ENCODE measurements at places on chromosomes 2 and 18.

- DNase-seq, result no peak
Observed at GRCh38 chr2:208189810-208190503, at the start of gene C2orf80. TSS of gene C2orf80 (minus strand) at chr2:208190030. CDS start at chr2:208186986, 3,044 bp downstream.

GRCh38 chr2:44137048-44137447 lies 31.6 kb upstream of the PPM1B start:
- DNase-seq, result no peak

DNA sequence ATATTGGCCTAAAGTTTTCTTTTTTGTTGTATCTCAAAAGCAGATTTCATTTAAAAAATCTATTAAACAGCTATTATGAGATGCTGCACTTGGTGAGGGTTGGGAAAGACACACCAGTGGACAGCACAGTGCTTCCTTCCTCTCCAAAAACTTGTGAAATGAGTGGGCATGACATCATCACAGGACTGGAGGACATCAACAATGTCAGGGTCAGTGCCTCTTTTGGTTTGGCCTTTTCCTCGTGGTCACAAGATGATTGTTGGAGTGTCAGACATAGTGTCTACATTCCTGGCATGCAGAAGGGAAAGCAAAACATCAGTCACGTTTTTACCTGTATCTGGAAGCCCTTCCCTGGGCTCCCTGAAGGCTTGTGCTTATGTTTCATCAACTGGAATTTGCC lies 49.6 kb downstream of the IL1R2 start:
- no peak for DNase-seq

- DNase-seq, result no peak
Observed at GRCh38 chr2:112154246-112155117, 16.3 kb downstream of the FBLN7 start.

DNA sequence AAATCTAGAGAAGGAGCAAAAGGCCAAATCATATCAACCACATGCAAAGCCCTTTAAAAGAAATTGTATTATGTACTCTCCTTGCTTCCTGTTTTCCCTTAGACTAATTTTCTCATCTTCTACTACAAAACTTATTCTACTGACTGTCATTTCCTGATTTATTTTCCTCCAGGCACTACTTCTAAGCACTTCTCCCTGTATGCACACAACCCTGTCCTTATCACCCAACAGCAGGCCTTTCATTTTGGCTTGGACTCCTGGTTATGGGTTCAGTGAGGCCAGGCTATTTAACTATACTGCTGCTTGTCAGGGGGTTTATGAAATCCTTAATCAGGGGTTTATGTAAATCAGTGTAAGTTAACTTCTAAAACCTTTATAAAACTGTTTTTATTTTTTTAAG lies 205.1 kb upstream of the FAM98A start:
- DNase-seq, result no peak

GRCh38 chr18:50793641-50794565 lies 25.9 kb downstream of the MRO start:
- no peak for DNase-seq

GRCh38 chr2:85584354-85584856 lies at the start of gene VAMP5:
TSS of gene VAMP5 (plus strand) at chr2:85584431. CDS start at chr2:85584491, 60 bp downstream.
- DNase-seq, result no peak

- DNase-seq, result no peak
Observed at GRCh38 chr18:22538426-22538825, 120.7 kb upstream of the CTAGE1 start.

GRCh38 chr2:10019602-10020400 lies 23.5 kb upstream of the KLF11 start:
- DNase-seq, result no peak

DNA sequence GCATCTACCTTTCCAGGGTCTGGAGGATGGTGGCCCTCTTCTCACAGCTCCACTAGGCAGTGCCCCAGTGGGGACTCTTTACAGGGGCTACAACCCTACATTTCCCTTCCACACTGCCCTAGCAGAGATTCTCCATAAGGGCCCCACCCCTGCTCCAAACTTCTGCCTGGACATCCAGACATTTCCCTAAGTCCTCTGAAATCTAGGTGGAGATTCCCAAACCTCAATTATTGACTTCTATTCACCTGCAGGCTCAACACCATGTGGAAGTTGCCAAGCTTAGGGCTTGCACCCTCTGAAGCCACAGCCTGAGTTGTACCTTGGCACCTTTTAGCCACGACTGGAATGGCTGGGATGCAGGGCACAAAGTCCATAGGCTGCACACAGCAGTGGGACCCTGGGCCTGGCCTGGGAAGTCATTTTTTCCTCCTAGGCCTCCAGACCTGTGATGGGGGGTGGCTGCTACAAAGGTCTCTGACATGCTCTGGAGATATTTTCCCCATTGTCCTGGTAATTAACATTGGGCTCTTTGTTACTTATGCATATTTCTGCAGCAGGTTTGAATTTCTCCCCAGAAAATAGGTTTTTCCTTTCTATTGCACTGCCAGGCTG lies 53.7 kb upstream of the ST3GAL5 start:
- no peak for DNase-seq

DNA sequence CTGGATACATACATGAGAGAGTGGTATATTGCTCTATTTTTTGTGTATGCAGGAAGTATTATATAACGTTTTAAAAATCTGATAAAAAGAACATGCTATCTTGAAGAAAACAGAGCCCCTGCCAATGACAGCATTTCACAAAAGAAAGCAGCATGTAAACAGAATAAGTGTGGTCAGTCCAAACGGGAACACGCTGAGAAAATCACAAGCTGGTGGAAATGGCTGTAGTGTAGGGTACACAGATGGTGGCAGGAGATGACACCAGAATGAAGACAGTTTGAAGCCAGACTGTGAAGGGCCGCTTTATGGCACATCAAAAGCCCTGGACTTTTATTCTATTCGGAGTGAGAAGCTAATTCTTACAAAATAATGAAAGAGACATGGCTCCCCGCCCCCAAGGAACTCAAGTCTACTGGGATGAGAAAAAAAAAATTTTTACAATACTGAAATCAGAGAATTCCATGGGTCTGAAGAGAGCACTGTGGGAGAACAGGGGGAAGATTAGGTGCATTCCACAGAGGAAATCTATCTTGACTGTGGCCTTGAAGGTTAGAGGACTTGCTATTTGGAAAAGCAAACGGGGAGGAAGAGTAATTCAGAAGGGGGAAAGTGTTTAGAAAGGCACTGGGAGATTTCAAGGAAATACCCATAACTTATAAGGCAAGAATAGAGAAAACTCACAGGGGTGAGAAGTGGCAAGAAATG lies 217.7 kb upstream of the SMAD7 start:
- DNase-seq, result no peak

DNA sequence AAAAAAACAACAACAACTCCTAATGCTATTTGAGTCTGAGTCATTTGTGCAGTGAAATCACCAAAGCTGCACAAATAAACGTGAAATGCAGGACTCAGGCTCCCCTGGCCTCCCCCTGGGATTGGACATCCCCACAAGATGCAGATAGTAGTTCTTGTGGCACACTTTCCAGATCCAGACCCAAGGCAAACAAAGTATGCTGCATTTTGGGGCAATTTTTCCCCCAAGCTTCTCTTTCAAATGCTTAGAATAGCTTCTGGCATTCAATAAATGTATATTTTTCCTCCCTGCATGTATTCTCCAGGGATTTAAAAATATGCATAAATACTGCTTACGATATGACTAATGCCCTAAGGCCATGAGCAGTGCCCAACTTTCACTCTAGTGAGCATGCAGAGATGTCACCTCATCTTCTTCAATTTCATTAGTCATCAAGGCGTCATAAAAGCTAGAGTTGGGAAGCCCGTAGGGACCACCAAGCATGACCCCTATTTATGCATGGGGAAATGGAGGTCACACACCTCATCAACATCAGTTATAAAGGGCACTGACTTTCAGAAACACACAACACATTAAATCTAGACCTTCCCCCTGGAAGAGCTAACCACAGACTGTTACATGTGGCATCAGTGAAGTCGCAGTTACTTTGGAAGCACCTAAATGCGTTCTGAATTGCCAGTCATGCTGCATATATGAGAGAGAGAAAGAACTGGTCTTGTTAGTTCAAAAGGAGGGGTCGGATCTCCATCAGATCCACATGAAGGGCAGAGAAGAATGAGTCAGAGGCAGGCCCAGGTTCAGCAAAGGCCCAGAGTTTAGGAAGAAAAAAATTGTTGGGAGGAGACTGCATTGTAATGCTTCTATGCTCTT lies 374.1 kb downstream of the LPIN1 start:
- DNase-seq, result no peak

GRCh38 chr2:72895154-72895553 lies 7.9 kb downstream of the SPR start:
- no peak for DNase-seq

DNA sequence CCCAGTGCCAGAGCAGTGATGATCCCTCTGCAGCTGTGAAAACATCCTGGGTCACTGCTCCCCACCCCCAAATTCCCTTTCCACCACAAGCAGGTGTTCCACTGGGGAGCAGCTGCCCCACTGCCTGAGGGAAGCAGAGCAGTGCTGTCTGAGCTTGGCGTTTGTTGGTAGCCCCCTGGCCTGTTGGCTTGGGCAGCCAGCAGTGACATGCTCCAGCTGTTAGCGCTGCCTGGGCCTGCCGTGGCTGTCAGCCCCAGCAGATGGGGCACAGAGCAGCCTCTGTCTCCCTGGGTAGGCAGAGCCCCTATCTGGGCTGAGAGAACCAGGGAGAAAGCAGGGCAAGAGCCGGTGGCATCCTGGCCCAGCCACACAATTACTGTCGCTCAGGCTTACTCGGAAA lies 247.7 kb downstream of the GLI2 start:
- peak; percentile 44 for DNase-seq

GRCh38 chr2:231486851-231487596 lies 22.7 kb upstream of the NCL start:
- DNase-seq, result no peak

DNA sequence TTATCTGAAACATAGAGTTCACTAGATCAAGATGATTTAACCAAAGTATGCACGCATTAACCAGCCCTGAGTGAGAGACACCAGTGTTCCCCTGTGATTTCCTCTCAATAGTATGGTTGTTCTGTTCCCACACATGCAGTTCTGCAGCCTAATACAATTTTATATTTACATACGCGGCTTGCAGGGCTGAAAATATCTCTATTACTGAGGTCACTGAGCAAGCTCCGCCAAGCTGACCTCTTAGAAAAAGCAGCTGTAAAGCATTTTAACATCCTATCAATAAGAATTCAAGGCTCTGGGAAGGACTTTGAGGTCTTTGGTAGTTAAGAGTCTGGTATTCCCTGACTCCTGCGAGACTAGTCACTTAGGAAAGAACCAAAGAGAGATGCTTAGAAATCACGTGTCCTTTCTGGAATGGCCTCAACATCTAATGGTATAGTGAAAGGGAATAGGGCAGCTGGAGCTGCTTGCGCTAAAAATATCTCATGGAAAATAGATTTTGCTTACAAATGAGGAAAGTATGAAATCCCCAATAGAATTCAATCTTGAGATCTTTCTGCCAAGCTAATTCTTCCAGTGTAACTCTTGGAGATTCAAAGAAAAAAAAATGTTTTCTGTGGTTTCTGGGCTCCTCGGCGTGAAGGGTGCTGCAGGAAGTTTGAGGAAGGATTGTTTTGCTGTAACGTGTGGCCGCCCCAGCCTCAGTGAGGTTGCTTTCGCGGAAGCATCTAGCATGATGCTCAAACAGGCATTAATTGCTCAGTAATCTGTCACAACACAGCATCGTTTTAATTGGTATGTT lies 59.2 kb downstream of the DOCK10 start:
- no peak for DNase-seq

GRCh38 chr2:170313347-170313991 lies 135.5 kb downstream of the MYO3B start:
- DNase-seq, result peak; percentile 70

DNA sequence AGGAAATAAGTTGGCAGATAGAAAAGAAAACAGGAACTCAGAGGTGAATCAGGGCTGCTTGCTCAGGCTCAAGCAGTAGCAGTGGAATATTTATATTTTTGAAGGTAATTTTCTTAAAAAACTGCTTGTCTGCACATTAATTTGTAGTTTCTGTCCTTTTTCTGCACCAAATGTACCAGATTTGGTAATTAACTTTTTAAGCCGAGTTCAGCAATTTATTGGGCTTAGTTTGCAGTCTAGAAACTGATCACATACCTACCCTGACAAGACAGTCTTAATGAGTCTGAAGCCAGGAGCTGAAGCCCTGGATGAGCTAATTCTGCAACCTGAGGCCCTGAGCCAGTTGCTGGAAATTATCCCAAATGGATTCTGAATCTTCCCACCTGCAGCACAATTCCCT lies 647.0 kb downstream of the TDRD15 start:
- DNase-seq, result no peak

DNA sequence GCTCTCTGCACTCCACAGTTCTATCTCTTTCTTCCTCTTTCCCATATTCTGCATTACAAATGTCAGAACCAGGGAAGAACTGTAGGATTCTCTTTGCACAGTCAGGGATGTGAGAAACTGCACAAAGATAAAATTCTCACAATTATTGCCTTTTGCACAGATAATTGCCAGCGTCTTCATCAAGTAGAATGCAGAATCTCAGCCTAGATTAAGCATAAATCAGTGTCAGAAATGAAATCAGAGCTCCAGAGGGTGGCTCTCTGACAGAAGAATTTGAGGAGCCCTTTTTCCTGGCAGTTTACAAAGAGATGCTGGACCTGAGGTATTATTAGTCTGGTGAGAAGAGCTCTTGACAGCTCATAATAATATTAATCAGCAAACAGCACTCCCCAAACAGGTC lies 173.1 kb downstream of the PTH2R start:
- no peak for DNase-seq

- no peak for DNase-seq
Observed at GRCh38 chr2:69450735-69451416, 13.6 kb upstream of the NFU1 start.

GRCh38 chr2:108383146-108383830 lies 5.5 kb downstream of the SULT1C4 start:
- no peak for DNase-seq

DNA sequence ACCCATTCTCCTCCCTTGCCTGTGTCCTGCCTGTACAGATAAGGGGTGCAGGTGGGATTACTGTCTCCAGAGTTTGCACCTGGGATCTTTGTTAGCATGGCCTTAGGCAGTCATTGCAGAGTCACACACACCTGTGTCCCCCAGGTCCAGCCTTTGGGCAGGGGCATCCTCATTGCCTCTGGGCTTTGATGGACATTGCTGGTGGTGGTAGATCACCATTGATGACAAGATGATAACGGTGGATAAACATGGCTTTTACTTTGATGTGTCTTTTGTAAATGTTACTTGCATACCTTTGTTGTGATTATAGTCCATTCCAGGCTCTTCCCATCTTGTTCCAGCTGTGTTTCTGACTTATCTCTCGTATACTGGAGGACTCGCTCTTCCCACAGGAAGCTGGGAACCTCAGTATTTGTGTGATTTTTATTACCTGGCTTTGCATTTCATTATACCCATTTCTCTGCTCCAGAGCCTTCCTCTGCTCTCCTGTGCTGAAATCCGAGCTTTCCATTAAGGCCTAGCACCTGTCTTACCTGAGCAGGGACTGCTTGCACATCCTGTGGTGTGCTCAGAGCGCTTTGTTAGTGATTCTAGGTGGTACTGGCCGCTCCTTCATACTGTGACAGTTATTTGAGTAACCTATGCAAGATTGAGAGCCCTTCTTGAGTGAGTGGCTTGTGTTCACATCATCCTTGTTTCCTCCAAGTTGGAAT lies 79.2 kb downstream of the PTPRM start:
- DNase-seq, result peak; percentile 46

DNA sequence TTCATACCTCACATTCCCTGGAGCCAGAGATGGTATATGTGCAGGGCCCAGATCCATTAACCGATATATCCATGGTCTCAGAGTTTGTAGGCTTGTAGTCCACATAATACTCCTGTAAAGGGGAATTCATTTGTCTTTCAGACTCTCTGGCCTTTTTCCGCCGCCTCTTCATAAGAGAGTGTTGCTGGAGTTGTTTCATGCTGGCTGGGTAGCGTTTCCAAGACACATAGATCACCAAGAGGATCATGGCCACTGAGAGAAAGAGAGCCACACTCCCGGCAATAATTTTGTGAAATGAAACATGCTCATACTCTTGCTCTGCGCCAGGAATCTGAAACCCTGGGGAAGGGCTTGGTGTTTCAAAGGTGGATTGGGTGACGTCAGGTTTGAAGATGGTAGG lies 3.9 kb downstream of the LRRTM4 start:
- DNase-seq, result no peak

All from NCI-H510A treated with DMSO at 0.1 percent for 48 hours (cell line).